ENCODE measurements at places on chromosomes 7 and 10.
A peak's percentile ranks its signal among the peaks of the same experiment; 100 is the strongest.

- DNase-seq = no peak
These were observed 65.4 kb downstream of the MYO3A start for GRCh38 chr10:25999295-25999981.

DNA sequence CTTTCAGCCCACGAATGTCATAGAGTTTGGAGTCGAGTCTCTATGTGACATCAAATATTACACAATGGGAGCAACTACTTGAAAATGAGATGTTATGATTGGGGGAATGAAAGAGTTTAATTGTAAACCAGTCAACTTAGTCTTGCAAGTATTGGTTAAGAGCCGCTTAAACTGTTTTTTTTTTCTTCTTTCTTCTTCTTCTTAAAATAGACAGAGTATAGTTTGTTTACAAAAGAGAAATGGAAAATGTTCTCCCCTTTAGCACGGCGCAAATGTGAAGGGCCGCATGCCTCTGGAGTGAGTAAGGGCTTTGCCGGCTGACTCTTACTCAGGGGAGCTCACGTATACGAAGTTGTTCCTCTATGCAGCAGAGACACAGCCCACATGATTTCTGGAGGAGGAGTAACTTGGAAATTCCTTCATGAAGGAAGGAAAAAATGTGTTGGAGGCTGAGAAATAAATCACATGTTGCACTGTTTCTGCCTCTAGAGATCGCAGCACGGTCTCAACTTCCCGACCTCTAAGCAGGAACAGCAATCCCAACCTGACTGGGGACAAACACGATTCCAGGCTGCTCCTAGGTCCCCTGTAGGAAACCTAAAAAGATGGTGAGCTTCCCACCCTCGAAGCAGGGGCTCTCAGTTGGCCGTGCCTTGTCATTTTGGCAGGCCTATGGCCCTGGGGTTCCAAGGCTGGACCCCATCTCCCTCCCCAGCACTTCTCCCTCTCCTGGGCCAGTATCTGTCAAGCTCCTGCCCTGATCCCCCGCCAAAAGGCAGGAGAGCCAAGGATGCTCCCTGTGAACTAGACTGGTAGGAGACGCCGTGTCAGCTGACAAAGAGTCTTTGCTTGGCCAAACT lies 44.8 kb downstream of the MYOF start:
- no peak for DNase-seq

DNA sequence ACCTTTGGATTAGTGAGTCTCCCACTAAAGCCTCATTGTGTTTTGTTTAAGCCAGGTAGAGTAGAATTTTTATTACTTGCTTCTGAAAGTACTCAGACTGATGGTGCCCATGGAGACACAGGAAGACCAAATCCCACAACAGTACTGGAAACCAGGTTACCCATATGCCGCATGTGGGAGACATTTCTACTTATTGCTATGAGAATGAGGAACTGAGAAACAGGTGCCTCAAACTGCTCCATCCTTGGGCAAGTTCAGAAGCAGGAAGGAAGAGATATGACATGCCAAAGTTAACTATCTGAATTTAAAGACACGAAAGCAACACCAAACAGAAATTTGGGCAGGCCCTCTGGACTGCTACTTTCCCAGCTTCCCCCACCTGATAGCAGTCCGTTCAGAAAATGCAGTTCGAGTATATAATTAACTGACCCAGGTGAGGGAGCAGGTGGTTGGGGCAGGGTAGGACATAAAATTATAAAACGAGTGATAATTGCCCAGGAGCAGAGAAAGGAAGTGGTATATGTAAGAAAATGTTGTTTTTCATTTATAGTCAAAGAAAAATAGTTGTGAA lies 382.3 kb upstream of the MTPN start:
- DNase-seq = no peak

DNA sequence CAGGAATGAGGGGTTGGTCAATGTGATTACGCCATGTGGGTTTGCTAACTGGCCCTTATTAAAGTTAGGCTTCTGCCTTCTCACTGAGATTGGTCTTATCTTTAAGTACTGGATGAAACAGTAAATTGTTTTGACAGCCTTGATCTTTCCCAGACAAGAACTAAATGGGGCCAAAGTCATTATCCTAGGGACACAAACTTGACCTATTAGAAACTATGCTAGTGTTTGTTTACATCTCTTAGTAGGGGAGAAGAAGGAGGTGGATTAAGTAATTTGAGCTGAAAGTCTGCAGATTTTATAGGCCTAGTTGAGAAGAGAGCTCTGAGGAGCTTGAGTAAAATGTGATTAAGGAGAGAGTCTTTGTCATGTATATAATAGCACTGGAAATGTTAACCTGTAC lies 386.9 kb downstream of the HTR7 start:
- DNase-seq = peak; percentile 1

- no peak for DNase-seq
These were observed 167.3 kb upstream of the DKK1 start for GRCh38 chr10:52146766-52147165.

- no peak for DNase-seq
These were observed 54.5 kb downstream of the FRMD4A start for GRCh38 chr10:14276210-14276609.

- DNase-seq = no peak
These were observed 19.8 kb upstream of the NXPH1 start for GRCh38 chr7:8413600-8413999.

DNA sequence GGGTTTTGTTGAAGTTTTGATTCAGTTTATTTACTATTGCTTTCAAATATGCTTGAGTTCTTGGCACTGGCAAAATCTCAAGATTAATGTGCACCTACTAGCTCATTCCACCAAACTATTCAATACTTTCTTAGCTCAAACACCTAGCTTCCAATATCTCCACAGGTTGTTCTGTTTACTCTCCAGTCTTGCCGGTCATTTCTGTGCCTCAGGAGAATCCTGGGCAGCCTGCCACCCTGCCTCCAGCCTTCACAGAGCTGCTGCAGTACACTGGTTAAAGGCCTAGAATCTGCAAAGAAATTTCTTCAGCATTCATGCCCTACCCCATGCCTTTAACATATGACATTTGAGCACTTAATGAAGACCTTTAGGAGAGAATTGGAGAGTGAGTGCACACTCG lies 4.0 kb upstream of the TMEM106B start:
- no peak for DNase-seq
